Ovary (tissue), 10 donors: ENCODE measurements at places on chromosomes 3 and 15. TPM values are rescaled to one million over a fixed set of nuclear protein-coding genes. Genes with fewer than 3 reads are reported as not detected.
A peak's percentile ranks its signal among the peaks of the same experiment; 100 is the strongest.

DNA sequence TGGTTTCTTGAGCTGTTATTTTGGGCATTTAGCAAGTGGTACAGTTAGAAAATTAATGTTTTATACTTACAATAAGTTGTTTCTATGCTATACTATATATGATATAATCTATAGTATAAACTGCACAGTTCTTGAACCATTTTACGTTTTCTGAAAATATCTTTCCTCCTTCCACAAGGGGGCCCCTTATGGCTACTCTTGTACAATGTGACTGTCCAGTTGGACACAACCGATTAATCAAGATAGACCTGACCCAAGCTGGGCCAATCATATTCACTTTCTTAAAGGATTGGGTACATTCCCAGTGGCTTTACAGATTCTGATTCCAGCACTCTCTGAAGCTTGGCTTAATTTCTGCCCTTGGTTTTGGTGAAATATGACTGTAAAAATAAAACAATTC is 953.4 kb downstream of the AGBL1 start:
- no peaks in the 10 kb centered on the region for H3K36me3 ChIP-seq
- no peaks in the 10 kb centered on the region for H3K27me3 ChIP-seq
- DNase-seq, result no peak
- H3K4me3 ChIP-seq, result no peak overlapping the region
- H3K4me1 ChIP-seq, result no peaks in the 10 kb centered on the region

DNA sequence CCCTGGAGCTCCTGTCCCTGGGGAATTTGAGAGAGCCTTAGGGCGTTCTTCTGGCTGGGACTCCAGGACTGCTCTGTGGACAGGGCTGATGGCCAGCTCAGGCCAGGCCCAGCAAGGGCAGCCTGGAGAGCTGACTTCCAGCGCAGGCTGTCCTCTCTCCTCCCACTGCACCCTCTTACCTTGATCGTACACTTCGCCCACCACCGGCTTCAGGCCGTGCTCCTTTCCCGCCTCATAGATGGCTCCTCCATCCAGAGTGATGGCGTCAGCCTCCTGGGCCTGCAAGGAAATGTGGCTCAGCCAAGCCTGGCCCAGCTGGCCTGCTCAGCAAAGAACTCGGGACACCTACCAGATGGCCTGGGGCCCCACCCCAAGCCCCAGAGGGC is 3.1 kb downstream of the MELTF start:
- no peak overlapping the region for H3K4me3 ChIP-seq
- H3K4me1 ChIP-seq, result peaks cover 3% of the 10 kb centered on the region
- DNase-seq, result no peak
- no peaks in the 10 kb centered on the region for H3K27me3 ChIP-seq
- no peak overlapping the region for H3K27ac ChIP-seq

GRCh38 chr15:20346082-20346805 is 195.4 kb downstream of the GOLGA6L6 start:
- H3K27me3 ChIP-seq, result no peaks in the 10 kb centered on the region
- H3K27ac ChIP-seq, result no peak overlapping the region
- no peaks in the 10 kb centered on the region for H3K4me1 ChIP-seq

DNA sequence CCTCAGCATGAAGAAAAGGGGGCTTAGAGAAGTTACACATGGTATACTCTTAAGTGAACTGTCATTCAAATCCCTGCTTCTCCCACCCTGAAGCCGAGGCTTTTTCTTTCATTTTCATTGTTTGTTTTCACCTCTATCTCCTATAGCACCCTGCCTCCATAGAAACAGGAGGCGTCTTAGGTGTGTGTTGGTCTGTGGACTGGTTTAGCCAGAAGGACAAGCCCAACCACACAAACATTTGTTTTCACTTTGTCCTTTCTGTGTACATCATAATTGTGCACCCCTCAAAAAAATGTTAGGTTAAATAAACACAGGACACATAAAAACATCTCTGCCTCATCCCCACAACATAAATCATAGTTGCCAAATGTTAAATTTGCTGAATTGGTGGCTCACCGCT is 73.3 kb upstream of the UBE2E2 start:
- no peaks in the 10 kb centered on the region for H3K36me3 ChIP-seq
- no peak overlapping the region for H3K27ac ChIP-seq
- H3K4me1 ChIP-seq, result peaks cover 4% of the 10 kb centered on the region
- DNase-seq, result no peak
- H3K27me3 ChIP-seq, result no peaks in the 10 kb centered on the region

- H3K4me1 ChIP-seq, result no peaks in the 10 kb centered on the region
- H3K27me3 ChIP-seq, result no peaks in the 10 kb centered on the region
- DNase-seq, result no peak
- H3K4me3 ChIP-seq, result no peak overlapping the region
- no peak overlapping the region for H3K27ac ChIP-seq
Measured at GRCh38 chr3:28019740-28020139, 221.7 kb upstream of the CMC1 start.

DNA sequence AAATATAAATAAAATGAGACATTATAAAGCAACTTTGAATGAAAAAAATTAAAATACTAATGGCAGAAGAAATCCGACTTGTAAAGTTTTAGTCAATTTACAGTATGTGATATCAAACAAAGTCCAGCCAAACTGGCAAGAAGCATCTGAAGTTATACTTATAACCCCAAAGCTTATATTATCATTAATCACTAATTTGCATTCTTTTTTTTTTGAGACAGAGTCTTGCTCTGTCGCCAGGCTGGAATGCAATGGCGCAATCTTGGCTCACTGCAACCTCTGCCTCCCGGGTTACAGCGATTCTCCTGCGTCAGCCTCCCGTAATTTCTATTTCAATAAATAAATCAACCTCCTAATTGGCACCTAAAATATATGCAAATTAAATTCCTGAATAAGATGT is 80.1 kb downstream of the AQR start:
- H3K36me3 ChIP-seq, result no peaks in the 10 kb centered on the region
- no peak overlapping the region for H3K27ac ChIP-seq
- no peaks in the 10 kb centered on the region for H3K4me1 ChIP-seq
- no peak overlapping the region for H3K4me3 ChIP-seq
- H3K27me3 ChIP-seq, result no peaks in the 10 kb centered on the region

- H3K4me3 ChIP-seq, result no peak overlapping the region
- no peaks in the 10 kb centered on the region for H3K4me1 ChIP-seq
- no peak for DNase-seq
- no peak overlapping the region for H3K27ac ChIP-seq
- no peaks in the 10 kb centered on the region for H3K27me3 ChIP-seq
- H3K36me3 ChIP-seq, result no peaks in the 10 kb centered on the region
Measured at GRCh38 chr3:32366638-32367397, 24.8 kb upstream of the CMTM7 start.

GRCh38 chr15:28900892-28901586 is 15.3 kb downstream of the APBA2 start:
- no peaks in the 10 kb centered on the region for H3K4me1 ChIP-seq
- DNase-seq, result no peak
- no peaks in the 10 kb centered on the region for H3K36me3 ChIP-seq
- H3K27ac ChIP-seq, result no peak overlapping the region
- no peaks in the 10 kb centered on the region for H3K27me3 ChIP-seq
- H3K4me3 ChIP-seq, result no peak overlapping the region

DNA sequence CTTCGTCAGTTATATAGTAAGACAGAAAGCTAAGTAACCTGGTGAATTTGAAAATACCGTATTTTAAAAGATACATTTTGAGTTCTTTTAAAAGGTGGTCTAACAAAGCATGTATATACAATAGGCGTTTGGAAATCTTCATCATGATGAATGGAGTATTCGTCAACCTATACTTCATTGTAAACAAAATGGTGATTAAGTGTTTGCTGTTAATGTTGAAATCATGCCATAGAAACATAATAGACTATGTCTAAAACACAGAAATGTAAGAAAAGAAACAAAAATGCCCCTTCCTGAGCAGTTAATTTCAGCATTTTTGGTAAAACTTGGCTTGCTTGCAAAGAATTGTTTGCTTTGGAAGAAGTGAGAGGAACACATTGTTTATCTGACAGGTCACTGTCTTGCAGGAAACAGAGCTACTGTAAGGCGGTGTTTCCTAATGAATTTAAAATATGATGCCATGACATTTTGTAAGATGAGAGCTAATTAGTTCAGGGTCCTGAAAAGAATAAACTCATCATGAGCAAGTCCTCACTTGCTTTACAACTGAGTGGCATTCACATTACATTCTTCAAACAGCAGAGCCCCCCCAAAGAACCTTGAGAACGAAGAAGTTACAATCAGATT is 126.7 kb downstream of the SERPINI1 start:
- no peaks in the 10 kb centered on the region for H3K27me3 ChIP-seq
- H3K4me3 ChIP-seq, result no peak overlapping the region
- no peaks in the 10 kb centered on the region for H3K36me3 ChIP-seq
- H3K4me1 ChIP-seq, result peaks cover 6% of the 10 kb centered on the region
- no peak for DNase-seq

GRCh38 chr15:36844534-36844998 is 255.8 kb downstream of the MEIS2 start:
- H3K36me3 ChIP-seq, result no peaks in the 10 kb centered on the region
- no peak overlapping the region for H3K27ac ChIP-seq
- no peak for DNase-seq
- no peaks in the 10 kb centered on the region for H3K4me1 ChIP-seq

GRCh38 chr3:64488939-64489338 is 198.9 kb downstream of the ADAMTS9 start:
- H3K4me1 ChIP-seq, result peaks cover 24% of the 10 kb centered on the region
- H3K4me3 ChIP-seq, result no peak overlapping the region
- no peaks in the 10 kb centered on the region for H3K27me3 ChIP-seq
- no peak overlapping the region for H3K27ac ChIP-seq
- peak; percentile 31 for DNase-seq

DNA sequence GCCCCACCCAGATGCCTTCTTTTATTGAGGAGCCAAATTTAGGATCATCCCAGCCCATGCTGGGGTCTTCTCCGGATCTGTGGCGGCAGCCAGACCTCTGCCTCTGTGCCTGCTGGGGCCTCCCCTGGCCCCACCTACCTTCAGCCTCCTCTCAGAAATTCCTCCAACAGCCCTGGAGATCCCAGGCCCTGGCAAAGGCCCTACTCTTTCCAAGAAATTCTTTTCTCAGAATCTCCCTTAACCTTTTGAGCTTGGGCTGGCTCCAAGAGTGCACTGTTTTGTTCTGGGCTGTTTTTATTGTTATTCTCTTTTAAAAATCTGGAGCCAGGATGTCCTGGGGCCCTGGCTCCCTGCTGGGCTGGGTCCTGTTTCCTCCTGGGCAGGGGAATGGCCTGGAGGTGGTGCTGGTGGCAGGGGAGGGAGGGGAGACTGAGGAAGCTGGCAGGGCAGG is 57.8 kb downstream of the GRIP2 start:
- peaks cover 35% of the 10 kb centered on the region for H3K4me1 ChIP-seq
- H3K4me3 ChIP-seq, result no peak overlapping the region
- H3K27ac ChIP-seq, result peak overlapping the region; percentile 85
- no peaks in the 10 kb centered on the region for H3K36me3 ChIP-seq
- H3K27me3 ChIP-seq, result no peaks in the 10 kb centered on the region

DNA sequence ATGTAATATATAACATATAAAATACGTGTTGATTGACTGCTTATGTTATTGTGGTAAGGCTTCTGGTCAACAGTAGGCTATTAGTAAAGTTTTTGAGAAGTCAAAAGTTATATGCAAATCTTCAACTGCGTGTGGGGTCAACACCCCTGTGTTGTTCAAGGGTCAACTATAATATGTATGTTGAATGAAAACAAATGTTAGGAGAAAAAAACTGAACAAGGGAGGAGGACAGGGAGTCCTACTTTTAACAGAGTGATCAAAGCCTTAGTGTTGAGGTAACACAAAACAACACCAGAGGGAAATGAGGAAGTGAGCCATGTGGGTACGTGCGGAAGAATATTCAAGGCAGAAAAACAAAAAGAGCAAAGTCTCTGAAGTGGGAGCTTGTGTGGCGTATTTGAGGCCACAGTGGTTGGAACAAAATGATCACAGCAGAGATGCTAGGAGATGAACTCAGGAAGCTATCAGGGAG is 62.5 kb downstream of the SFMBT1 start:
- H3K36me3 ChIP-seq, result no peaks in the 10 kb centered on the region
- no peak overlapping the region for H3K4me3 ChIP-seq
- H3K27me3 ChIP-seq, result no peaks in the 10 kb centered on the region
- no peak overlapping the region for H3K27ac ChIP-seq
- no peak for DNase-seq

DNA sequence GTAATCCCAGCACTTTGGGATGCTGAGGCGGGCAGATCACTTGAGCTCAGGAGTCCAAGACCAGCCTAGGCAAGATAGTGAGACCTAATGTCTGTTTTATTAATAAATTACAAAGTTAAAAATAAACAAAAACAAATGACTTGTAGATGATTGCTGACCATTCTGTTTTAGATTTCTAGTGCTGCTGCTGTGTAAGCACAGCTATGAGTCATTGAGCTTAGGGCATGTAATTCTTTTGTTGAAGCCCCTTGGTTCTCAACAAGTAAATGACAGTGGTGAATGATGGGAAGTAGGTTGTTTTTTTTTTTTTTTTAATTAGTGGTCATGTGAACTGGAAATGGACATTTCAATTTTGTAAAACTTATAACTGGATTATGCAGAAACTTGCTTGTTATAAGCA is 63.3 kb downstream of the LEO1 start:
- no peak overlapping the region for H3K27ac ChIP-seq
- H3K36me3 ChIP-seq, result no peaks in the 10 kb centered on the region
- no peaks in the 10 kb centered on the region for H3K27me3 ChIP-seq
- no peak overlapping the region for H3K4me3 ChIP-seq
- no peaks in the 10 kb centered on the region for H3K4me1 ChIP-seq

- H3K27me3 ChIP-seq, result no peaks in the 10 kb centered on the region
- H3K4me1 ChIP-seq, result peaks cover 44% of the 10 kb centered on the region
- H3K36me3 ChIP-seq, result no peaks in the 10 kb centered on the region
- no peak overlapping the region for H3K27ac ChIP-seq
- DNase-seq, result no peak
Measured at GRCh38 chr15:68633231-68634121, 54.7 kb downstream of the CORO2B start.

- no peak overlapping the region for H3K27ac ChIP-seq
- no peaks in the 10 kb centered on the region for H3K27me3 ChIP-seq
- DNase-seq, result peak; percentile 18
- no peaks in the 10 kb centered on the region for H3K4me1 ChIP-seq
- H3K4me3 ChIP-seq, result no peak overlapping the region
- H3K36me3 ChIP-seq, result no peaks in the 10 kb centered on the region
Measured at GRCh38 chr3:46713898-46714552, 3.6 kb downstream of the PRSS50 start.

DNA sequence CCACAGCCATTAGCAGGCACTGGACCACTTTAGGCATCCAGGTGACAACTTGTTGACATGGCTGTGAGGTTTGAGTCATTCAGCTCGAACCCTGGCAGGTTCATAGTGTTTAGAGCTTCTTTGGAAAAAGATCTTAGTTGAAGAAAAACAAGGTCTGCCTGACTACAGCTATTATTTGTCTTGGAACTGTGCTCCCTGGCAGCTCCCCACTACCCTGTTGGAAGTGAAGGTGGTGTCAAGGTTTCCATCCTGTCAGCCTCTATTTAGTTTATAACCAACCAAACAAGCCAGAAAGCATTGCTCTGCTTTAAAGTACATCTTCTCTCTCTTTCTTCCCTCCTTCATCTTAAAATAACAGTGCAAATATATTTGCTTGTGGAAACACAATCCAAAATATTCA is 56.8 kb downstream of the KAT2B start:
- no peak overlapping the region for H3K4me3 ChIP-seq
- no peak overlapping the region for H3K27ac ChIP-seq
- no peaks in the 10 kb centered on the region for H3K36me3 ChIP-seq
- DNase-seq, result peak; percentile 14
- H3K4me1 ChIP-seq, result peaks cover 4% of the 10 kb centered on the region

The GOLGA8N gene
- total RNA-seq, result 13.1 TPM

The WDR93 gene
- total RNA-seq, result not detected

The LIPC gene
- 0.80 TPM for total RNA-seq

The ASB14 gene
- not detected for total RNA-seq

The ARHGAP31 gene
- total RNA-seq, result 7.2 TPM
